NCI-H2081 (cell line): ENCODE measurements at places on chromosomes 2 and 18.

DNA sequence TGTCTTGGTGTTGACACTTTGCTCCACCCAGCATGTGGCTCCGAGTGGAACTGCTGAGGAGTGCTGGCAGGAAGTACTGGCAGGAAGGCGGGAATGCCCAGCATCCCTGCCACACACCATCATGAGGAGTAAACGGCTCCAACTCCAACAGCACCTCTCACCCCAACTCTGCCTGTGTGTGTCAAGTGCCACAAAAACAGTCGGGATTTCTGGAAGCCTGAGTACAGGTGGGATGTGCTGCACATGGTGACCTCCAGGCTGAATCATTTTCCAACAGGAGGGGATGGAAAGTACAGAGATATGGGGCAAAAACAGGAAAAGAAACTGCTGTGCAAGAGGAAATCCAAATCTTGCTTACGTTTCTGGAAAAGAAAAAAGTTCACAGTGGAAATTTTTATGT is 53.6 kb downstream of the PARD6G start:
- DNase-seq: no peak

DNA sequence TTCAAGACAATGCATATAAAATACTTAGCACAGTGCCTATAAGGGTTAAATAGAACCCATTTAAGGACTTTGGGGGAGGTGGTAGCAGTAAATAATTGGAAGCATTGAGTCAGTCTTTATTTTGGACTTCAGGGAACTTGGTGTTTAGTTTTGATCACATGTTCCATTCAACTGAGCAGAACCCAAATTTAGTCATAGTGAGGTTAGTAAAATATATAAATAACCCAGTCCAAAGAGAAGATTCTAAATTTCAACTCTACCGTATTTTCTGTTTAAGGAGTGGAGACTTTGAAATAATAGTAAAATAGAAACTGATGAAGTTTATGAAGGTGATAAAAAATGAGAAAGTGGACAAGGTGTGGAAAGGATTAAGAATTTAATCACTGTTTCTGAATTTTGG is 19.7 kb downstream of the TWSG1 start:
- DNase-seq: no peak

DNA sequence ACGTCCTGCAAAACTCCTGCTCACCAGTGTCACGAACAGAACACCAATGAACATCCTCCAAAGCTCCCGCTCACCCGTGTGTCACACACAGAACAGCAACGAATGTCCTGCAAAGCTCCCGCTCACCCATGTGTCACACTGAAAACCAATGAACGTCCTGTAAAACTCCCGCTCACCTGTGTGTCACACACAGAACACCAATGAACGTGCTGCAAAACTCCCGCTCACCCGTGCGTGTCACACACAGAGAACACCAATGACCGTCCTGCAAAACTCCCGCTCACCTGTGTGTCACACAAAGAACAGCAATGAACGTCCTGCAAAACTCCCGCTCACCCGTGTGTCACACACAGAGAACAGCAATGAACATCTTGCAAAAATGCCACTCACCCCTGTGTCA is 20.5 kb upstream of the FAM110C start:
- DNase-seq: no peak

- DNase-seq: no peak
Observed at GRCh38 chr2:210611466-210611865, 55.1 kb downstream of the CPS1 start.

GRCh38 chr18:12239431-12239830 is 14.7 kb upstream of the CIDEA start:
- no peak for DNase-seq

DNA sequence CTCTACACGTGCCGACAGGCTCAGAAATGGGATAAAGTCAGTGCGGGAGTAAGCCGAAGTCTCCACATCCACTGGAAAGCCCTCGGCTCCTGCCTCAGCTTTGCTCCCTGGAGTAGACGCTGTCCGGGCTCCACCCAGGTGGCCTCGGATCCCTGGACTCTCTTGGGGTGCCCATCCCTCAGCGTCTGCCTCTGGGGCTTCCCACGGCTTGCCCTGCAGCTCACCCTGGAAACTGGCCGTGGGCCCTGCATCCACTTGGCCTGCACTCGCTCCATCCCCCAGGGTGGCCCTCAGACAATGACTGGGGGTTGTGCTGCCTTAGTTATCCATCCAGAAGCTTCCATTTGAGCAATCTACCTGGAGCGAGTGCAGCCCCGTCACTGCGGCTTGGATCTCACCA is 36.2 kb upstream of the TAF1B start:
- DNase-seq: no peak

- no peak for DNase-seq
Observed at GRCh38 chr2:235270956-235271355, 222.9 kb upstream of the AGAP1 start.

DNA sequence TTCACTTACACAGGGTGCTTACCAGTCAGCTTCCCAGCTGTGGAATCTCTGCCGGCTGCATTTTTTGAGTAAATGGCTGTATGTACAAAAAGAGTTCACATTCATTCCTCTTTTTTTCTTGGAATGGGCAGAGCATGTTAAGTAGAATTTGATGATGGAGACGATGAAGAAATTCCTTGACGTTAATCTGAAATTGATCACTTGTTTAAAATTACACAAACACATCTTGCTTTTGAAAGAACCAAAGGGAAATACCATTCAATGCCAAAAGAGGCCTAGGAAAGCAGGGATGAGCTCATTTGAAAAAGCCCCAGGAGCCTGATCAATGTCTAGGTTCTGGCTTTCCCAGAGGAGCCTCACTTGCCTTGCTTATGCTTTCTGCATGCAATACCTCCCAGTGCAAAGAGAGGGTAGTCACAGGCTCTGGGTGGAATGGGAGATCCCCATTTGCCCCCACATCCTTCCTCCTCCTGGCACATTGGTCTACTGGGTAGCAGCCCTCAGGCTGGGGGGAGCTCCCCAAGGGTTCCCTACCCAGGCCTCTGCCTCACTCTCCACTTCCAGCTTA is 12.3 kb upstream of the SMAD7 start:
- no peak for DNase-seq

DNA sequence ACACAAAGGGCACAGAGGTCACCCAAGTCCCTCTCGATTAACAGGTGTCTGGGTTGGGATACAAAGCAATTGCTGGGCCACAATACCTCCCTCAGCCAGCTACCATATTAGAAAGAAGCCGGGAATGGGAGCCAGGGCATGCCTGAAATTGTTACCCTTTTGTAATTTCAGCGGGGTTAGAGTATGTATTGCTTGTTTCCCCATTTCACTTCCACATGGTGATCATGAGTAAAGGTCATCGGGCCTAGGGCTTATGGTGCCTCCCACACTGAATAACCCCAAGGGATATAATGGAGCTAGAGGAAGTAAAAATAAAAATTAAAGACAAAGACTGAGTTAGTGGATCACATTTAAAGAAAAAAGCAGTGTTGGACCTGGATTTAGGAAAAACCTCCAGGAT is 437.2 kb upstream of the KLHL29 start:
- no peak for DNase-seq

DNA sequence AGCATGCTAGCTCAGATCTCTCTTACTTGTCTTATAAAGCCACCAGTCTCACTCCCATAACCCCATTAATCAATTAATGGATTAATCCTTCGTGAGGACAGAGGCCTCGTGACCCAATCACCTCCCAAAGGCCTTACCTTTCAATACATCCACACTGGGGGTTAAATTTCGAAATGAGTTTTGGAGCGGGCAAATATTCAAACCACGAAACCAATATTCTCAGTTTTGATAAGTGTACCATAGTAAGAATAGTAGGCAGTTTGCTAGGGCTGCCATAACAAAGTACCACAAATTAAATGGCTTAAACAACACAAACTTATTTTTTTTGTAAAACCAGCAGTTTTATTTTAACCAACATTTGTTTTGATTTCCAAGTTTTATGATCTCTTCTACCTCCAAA is 15.2 kb downstream of the HIBCH start:
- no peak for DNase-seq

DNA sequence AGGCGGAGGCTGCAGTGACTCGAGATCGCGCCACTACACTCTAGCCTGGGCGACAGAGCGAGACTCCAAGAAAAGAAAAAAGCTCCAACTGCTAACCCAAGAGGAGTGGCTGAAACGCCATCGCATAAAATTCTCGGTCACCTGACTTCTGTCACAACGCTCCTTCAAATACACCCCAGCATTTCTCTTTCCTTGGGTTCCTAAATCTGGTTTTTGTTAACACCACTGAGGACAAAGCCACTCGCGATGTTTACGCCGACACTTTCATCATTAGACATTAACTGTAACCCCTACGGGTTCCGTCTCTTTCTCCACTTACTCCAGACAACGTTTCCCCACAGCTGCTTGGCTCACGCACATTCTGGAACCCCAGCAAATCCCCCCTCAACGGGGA is 679 bp downstream of the CLK1 start:
- DNase-seq: no peak

- DNase-seq: peak; percentile 95
Observed at GRCh38 chr2:96816127-96816835, at the start of gene CNNM3. Gene CNNM3, plus strand, starts transcription at chr2:96816268. Its CDS starts 10 bp downstream, at chr2:96816278.

DNA sequence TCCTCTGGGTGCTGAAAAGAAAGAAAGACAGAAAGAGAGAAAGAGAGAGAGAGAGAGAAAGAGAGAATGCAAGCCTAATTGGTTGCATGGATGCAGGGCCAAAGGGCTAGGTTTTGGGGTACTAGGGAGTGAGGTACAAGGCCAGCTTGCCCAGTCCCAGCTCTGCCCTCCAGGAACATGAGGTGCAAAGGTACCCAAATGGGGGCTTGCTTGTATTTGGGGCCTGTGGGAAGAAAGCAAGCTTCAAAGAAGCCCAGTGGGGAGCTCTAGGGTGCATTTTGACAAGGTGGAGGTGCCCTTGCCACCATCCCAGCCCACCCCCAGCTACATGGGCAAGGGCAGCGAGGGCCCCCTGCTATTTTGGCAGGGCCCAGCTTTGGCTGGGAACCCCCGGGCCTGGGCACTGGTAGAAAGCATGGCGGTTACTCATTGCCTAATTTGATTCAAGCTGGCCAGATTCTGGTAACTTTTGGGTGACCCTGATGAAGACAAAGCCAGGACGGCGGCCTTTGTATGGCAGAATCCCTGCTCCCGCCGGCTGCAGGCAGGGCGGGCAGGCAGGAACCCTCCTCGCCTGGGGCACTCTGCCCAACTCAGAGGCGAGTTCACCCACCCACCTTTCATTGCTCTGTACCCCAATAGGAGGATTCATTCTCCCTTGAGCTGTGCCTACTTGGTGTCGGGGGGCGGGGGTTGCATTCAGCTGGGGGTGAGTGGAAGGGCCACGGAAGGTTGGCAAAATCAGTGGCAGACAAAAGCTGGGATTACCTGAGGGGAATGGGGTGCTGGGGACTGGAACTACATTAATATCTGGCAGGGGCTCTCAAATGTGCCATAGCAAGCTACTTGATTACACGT is 537 bp upstream of the HOXD4 start:
- DNase-seq: no peak

- no peak for DNase-seq
Observed at GRCh38 chr18:26642440-26643348, 94.3 kb upstream of the KCTD1 start.

- no peak for DNase-seq
Observed at GRCh38 chr2:84816426-84817026, 64.4 kb downstream of the TRABD2A start.

GRCh38 chr18:44811572-44812125 is 131.0 kb downstream of the SETBP1 start:
- no peak for DNase-seq

DNA sequence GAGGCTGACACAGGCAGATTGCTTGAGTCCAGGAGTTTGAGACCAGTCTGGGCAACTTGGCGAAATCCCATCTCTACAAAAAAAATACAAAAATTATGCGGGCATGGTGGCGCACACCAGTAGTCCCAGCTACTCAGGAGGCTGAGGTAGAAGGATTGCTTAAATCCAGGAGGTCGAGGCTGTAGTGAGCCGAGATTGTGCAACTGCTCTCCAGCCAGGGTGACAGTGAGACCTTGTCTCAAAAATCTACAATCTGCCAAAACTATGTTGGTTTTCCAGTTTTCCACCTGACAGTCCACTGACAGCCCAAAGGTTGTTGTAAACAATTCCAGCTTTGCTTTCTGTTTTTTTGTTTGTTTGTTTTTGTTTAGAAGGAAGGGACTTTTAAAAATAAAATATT is 51.3 kb downstream of the KCMF1 start:
- DNase-seq: no peak

- DNase-seq: peak; percentile 3
Observed at GRCh38 chr2:208025814-208026184, 472 bp upstream of the PLEKHM3 start.

DNA sequence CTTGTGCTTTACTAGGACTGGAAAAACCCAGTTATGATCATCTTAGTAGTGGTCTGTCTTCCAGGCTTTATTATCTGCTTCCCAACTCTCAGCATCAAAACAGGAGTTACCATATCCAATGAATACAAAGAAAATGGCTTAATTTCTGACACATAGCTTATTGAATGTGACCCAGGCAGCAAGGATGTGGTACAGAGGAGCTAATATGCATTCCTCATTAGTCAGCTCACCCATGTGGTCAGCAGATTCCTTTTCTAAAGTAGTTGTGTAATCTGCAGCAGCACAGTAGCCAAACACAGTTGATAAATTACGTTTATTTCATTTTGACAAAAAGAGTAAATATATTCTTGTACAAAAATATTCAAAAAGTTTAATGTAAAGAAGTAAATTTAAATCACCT is 43.6 kb downstream of the TSPYL6 start:
- DNase-seq: no peak

DNA sequence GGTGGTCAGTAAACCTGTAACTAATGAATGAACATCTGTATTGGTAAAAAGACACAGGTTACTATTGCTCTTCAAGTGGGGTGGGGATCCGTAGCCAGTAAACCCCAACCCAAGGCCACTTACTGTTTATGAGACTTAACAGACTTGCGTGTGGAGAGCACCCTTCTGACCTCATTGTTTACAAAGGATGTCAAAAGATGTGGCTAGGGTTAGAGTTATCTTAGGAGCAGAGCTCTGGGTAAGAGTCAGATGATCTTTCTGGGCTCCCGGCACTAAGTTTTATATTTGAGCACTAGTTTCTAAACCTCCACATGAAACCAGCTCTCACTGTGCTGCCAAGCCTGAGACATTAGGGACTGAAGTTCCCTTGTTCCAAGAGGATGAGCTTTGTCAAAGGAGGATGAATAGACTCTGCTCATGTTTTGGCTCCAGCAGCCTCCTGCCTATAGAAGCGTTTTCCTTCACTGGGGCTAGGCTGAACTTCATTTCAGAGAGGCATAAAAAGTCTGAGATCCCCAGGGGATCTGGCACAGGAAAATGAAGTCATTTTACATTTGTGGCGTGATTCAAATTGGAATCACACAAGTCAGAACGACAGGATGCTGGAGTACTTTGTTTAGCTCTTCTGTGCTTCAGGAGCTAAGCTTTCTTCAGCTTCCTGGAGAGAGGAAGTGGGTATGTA is 403.1 kb upstream of the TRIB2 start:
- DNase-seq: no peak

- DNase-seq: no peak
Observed at GRCh38 chr2:146777181-146777580, 1067.6 kb upstream of the ACVR2A start.

DNA sequence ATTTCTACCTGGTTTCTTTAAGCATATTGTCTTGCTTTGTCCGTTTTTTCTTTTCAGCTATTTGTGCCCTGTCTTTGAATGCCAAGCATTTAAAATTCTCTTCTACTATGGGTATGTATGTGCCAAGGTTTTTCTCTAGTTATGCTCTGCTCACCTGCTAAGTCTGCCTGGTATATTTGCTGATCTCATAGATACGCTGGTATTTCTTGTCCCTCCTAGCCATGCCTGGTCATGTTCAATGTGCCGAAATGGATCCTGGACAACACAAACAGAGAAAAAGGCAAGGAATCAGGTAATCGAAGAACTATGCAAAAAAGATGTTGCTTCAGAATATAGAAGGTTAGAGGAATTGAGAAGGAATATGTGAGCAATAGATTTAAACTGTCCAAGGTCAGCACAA is 14.9 kb upstream of the KDM3A start:
- DNase-seq: no peak

- no peak for DNase-seq
Observed at GRCh38 chr2:211103989-211104388, 547.6 kb downstream of the CPS1 start.
